Glomerular endothelial cell (primary cell): ENCODE measurements at places on chromosomes 12 and 14. TPM values are rescaled to one million over a fixed set of nuclear protein-coding genes. Genes with fewer than 3 reads are reported as not detected.

DNA sequence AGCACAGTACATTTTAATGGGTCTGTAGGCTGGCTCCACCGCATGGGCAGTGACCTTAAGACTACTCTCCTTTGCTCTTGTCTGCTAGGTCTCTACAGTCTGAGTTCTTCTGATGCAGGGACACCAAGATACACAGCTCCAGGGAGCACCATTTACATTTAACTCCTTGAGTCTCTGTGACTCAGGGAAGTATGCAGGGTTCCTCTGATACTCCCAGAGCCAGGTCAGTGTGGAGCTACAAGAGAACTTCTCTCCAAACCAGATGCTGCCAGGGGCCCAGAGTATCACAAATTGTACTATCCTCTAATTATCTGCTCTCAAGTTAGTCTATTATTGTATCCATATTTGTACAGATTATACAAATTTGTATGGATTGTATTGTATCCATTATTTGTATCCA, 15.2 kb downstream of the ZFP36L1 start:
- no peak for DNase-seq

DNA sequence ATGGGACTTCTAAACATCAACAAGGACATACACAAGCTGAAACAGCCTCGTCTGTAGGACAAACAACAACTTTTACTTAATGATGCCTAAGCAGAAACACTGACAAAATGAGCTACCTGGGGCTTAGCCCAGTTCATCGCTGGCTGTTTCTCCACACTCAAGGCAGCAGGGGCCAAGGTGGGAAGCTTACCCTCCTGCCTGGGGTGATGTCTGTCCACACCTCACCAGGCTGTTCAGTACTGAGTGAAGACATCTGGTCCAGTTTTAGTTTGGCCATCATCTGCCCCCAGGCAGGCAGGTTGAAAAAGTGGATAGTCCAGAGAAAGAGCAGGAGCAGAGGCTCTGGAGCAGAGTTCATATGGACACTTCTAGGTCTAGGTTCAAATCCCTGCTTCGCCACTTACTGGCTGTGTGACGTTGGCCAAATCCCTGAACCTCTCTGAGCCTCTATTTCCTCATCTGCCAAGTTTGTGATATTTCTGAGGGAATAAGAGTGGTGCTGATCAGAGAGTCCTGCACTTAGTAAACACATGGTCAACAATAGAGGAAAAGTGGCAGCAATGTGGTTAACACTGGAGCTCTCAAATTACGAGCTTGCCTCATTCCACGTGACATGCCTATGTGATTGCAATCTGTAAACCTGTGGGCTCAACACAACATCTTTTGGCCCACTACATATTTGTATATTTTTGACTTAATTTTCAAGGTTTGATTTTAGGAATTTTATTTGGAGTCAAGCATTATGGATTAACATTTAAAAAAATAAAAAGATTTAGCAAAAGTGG, 720.1 kb upstream of the TMEM132C start:
- DNase-seq = no peak

GRCh38 chr14:24674204-24674970, 40.4 kb upstream of the GZMB start:
- DNase-seq = no peak

GRCh38 chr12:94100211-94100627, 48.2 kb upstream of the PLXNC1 start:
- no peak for DNase-seq

DNA sequence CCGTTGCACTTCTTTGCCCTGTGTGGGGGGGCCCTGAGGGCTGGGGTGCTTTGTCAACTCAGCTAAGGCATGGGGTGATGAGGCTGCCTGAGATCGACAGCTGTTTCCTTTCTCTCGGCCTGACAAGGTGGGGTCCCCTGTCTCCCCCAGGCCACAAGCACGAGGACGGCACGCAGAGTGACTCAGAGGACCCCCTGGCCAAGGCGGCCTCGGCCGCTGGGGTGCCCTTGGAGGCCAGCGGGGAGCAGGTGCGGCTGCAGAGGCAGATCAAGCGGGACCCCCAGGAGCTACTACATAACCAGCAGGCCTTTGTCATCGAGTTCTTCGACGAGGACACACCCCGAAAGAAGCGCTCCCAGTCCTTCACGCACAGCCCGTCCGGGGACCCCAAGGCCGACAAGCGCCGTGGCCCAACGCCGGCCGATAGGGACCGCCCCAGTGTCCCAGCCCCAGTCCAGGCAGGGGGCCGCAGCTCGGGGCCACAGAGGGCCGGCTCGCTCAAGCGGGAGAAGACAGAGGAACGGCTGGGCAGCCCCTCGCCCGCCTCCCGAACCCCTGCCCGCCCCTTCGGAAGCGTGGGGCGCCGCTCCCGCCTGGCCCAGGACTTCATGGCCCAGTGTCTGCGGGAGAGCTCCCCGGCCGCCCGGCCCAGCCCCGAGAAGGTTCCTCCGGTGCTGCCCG, 18.8 kb downstream of the CEP170B start:
- DNase-seq = no peak

DNA sequence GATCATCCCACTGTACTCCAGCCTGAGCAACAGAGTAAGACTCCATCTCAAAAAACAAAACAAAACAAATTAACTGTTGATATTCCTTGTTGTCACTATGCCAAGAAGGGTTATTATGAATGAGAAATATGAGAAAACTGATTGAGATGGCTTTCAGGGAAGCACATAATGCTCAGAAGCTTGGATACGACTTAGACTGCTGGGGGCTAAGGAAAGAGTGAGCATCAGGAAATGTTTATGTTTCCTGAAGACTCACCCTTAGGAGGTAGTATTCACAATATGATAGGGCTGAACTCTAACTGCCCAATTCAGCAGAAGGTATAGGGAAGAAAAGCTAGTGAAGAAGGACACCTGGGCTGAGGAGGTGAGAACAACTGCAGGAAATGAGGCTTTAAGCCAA, 6.3 kb downstream of the STYK1 start:
- DNase-seq = peak; percentile 27

GRCh38 chr14:71235875-71236274, 328.6 kb downstream of the PCNX1 start:
- DNase-seq = no peak

Gene ETFBKMT
- total RNA-seq = 2.2 and 2.6 TPM in 2 replicates

Gene PTPRO
- 0.34 TPM in 1 of 2 replicates, not detected in the other for total RNA-seq

Gene CLEC4C
- not detected in 2 replicates for total RNA-seq

Gene TAS2R9
- total RNA-seq = 0.18 TPM in 1 of 2 replicates, not detected in the other
